ENCODE measurements at places on chromosomes 12 and 14.

DNA sequence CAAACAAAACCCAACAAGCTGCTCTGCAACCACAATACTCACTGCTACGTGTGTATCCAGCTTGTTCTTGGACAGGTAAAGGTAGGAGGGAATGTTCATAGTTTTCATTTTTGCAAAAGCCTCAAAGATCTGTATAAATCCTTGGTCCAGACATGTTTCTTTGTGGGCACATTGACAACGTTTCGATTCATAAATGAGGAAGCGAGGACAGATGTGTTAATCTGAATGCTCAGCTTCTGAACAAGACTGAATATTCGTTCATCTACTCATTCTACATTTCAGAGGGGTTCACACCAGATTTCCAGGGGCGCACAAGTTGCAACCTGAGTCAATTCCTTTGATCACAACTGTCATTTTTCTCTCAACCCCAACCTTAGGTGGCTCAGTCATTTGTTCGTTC, 134.4 kb downstream of the LLPH start:
- no peak for DNase-seq

GRCh38 chr12:128702371-128702770, 121.4 kb downstream of the SLC15A4 start:
- no peak for DNase-seq

- DNase-seq, result no peak
Observed at GRCh38 chr14:29752221-29752923, 175.3 kb downstream of the PRKD1 start.

DNA sequence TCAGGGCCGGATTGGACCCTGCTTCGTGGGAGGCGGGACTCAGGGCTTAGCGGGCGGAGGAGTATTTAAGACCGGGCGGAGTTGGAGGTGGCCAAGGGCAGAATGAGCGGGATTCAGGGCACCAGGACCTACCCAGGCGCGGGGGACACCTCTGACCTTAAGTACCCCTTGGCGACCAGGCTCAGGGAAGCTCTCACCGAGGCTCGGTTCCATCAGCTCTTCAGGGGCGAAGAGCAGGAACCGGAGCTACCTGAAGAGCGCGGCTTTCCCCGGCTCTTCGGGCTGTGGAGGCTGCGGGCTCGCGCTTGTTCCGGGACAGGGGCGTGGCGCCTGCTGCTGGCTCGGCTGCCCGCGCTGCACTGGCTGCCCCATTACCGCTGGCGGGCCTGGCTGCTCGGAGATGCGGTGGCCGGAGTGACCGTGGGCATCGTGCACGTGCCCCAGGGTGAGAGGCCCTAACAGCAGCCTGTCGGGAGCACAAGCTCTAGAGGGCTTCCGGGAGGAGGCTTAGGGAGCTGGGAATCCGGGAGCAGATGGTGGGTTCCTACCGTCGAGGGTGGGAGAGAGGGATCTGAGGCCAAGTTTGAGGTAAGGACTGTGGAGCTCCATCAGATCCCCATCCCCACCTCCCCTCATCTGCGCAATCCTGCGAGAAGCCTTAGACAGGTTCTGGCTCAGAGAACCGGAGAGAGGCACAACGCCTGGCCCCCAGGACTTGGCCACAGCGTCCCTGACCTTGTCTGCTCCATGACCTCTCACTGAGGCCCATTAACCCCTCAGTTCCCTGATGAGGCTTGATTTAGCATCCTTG, 8.4 kb downstream of the ARHGEF25 start:
- no peak for DNase-seq

- no peak for DNase-seq
Observed at GRCh38 chr12:114626-115211, 48.2 kb downstream of the IQSEC3 start.

DNA sequence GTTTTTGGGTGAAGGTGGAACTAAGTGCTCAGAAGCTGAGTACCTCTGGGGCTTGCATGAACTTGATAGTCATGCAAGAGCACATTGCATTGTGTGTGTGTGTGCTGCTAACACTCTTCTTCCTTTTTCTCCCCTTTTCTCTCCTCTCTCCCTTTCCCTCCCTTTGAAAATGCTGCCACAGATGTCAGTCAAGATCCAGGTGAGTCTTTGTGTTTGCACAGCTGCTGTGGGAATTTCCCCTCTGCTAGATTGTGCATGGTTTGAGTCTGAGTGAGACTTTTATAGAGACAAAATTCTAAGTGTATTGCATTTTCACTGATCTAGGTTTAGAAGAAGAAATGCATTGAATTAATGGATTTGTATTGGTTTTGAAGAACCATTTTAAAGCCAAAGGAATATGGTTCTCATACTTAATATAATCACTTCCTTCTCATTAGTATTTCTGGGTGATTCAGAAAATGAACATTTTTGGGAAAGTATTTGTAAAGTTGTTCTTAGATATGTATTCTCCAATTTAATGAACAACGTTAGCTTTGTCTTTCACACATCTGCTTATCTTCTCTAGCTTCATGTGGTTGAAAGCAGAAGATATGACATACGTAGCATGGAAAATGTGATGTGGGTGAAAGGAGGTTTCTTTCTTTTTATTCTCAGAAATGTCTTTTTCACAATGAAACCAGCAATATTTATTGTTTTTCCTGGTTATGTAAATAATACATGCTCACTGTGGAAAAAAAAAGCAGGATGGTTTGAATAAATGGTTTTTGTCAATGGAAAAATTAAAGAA, 108.5 kb downstream of the NRXN3 start:
- no peak for DNase-seq

GRCh38 chr12:75756771-75757170, 245.4 kb upstream of the KRR1 start:
- no peak for DNase-seq

DNA sequence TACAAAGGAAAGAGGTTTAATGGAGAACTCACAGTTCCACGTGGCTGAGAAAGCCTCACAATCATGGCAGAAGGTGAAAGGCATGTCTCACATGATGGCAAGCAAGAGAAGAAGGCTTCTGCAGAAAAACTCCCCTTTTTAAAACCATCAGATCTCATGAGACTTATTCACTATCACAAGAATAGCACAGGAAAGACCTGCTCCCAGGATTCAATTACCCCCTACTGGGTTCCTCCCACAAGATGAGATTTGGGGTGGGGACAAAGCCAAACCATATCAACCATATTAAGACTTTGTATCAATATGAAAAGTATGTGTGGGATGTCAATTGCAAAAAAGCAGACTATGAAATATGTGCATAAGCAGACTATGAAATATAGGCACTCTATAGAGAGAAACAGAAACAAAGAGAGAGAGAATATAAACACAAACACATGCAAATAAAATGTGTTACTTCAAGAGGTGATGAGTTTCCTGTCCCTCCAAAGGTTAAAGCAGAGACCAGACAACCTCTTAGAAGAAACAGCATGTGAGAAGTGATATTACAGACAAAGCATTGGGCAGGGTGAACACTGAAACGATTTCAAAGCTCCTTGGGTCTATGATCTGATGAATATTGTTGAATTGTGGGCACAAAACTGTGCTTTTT, 151.2 kb upstream of the KRR1 start:
- DNase-seq, result no peak

Data from activated T-helper 1 cell treated with anti-CD3 and anti-CD28 coated beads, Interleukin-2, amount 50 U/mL, for 16 hours (primary cell).